ENCODE measurements at places on chromosomes 7 and 10.

DNA sequence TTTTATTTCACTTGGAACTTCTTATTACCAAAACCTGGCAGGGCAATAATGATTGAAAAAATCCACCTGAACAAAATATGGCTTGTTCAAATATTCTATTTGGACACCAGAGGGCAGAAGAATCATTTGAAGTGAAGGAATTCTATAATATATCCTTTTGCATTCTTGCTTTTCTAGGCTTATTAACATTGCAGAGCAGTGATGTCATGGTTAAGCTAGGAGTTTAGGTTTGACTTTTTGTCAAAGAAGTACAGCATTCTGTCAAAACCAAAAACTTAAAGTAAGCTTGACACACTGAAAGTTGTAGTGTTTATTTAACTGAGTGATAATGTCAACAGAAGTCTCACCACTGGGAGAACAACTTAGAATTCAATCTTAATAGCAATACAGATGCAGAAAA, 156.0 kb downstream of the SEMA3D start:
- DNase-seq = no peak

DNA sequence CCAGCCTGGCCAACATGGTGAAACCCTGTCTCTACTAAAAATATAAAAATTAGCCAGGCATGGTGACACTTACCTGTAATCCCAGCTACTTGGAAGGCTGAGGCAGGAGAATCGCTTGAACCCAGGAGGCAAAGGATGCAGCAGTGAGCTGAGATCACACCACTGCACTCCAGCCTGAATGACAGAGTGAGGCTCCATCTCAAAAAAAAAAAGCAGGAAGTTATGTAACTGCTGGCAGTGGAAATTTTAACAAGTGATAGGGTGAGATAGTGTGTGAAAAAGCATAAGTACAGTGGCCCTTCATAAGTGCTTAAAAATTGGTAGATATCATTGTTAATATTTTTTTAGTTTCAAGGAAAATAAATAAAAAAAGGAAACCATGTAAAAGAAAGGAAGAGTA, 12.3 kb downstream of the AKR1C3 start:
- no peak for DNase-seq

- DNase-seq = no peak
Observed at GRCh38 chr10:13852872-13853271, 266.1 kb downstream of the PRPF18 start.

- DNase-seq = peak; percentile 52
Observed at GRCh38 chr7:2452074-2452507, 24.1 kb downstream of the GRIFIN start.

- DNase-seq = peak; percentile 61
Observed at GRCh38 chr7:44748948-44749731, 493 bp downstream of the ZMIZ2 start.

GRCh38 chr7:20404320-20404719, 73.6 kb downstream of the ITGB8 start:
- DNase-seq = no peak

DNA sequence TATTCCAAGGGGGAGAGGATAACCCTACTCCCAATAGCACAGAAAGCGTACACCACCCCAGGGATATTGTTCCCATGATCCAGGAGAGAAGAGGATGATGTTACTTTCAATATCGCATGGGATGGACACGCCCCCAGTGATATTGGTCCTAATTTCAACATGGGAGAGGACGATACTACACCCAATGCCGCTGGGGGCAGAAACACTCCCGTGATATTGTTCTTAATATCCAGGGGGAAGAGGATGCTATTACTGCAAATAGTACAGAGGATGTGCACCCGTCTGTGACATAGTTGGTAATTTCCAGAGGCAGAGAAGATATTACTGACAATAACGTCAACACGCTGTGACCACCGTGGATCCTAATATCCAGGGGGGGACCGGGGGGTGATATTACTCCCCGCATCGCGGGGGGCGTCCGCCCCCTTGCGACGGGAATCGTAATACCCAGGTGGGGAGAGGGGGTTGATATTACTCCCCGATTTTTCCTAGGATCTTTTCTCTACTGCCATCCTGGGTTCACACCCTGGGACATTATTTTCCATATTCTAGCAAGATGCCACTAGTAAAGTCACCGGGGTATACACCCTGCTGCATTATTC, 16.6 kb downstream of the MEIG1 start:
- DNase-seq = no peak

DNA sequence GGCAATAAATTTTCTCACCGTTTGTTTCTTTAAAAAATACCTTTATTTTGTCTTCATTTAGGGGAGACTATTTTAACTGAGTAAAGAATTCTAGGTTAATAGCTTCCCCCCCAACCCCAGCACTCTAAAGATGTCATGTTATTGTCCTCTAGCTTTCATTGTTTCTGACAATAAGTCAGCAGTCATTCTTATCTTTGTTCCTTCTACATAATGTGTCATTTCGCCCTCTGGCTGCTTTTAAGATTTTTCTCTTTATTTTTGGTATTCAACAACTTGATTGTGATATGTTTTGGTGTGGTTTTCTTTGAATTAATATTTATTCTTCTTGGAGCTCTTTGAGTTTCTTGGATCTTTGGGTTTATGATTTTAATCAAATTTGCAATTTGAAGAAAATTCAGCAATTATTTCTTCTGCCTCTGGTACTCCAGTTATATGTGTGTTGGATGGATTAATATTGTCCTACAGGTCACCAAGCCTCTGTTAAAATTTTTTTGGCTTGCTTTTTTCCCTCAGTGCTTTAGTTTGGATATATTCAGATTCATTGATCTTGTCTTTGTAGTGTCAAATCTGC, 64.6 kb upstream of the ELN start:
- no peak for DNase-seq

GRCh38 chr7:6317797-6318438, 45.5 kb upstream of the CYTH3 start:
- peak; percentile 65 for DNase-seq

- no peak for DNase-seq
Observed at GRCh38 chr7:66206119-66206933, 1.2 kb downstream of the TPST1 start.

- no peak for DNase-seq
Observed at GRCh38 chr7:7246223-7246622, 63.9 kb downstream of the C1GALT1 start.

DNA sequence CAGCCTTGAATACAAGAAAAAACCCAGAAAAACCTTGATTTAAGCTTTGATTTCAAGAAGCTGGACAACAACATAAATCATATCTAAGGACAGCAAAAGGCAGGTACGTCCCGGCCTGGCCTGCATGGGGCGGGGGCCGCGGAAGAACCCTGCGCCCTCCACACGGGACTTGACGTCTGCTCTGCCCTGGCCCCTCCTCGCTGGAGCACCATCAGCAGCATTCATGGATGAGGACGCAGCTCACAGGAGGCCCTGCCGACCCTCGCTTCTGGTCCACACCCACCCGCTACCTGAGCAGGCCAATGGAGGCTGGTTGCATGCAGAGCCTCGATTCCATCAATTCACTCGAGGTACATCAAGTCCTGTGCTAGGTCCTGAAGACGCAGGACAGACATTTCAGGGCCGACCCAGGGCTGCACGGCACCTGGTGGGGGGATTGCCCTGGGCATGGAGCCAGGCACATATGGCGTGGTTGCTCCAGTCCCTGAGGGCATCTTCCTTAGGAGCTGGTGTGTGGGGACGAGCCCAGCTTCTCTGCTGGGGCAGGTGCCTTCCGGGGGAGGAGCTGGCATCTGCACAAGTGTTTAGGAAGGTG, 63.1 kb upstream of the NKX6-2 start:
- no peak for DNase-seq

GRCh38 chr7:113100121-113100603, 13.5 kb upstream of the GPR85 start:
- no peak for DNase-seq

- DNase-seq = no peak
Observed at GRCh38 chr10:126058104-126058503, 161.7 kb downstream of the FANK1 start.

- DNase-seq = no peak
Observed at GRCh38 chr10:19572056-19572455, 244.2 kb upstream of the PLXDC2 start.

- peak; percentile 21 for DNase-seq
Observed at GRCh38 chr7:12062062-12062461, 149.0 kb upstream of the TMEM106B start.

DNA sequence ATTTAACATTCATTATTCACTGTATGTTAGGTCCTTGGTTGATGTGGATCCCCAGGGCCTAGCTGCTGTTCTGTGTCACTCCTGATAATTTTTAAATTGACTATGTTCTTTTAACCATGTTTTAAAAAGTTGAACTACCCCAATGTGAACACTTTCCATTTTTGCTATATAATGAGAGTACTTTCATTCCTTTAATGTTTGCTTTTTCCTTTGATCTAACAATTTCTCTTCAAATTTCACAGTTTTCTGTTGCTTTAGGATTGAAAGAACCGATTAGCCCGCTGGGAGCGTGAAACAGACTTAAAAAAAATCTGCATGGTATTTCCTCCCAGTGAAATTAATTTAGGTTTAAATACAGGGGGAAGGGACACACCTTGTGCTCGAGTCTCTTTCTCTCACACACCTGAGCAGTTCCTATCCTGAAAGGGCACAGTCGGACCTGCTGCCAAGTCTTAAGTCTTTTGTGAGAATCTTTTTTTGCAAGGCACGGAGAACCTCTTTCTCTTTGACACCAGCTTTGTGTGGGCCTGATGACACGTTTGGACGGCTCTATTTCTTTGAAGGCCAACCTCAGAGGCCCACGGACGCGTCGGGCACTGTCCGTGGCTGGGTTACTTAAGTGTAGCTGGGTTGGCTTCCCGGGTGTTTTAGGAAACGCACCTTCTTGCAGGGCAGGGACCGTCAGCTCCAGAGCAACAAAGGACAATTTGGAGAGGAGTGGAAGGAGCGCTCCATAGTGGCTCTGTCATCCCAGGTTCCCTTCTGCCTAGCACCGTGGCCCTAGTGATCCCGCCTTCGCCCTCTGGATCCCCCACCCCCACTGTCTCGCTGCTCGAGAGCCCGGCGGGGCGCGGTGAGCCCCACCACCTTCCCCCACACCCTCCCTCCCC, 1.0 kb upstream of the CHN2 start:
- DNase-seq = no peak

DNA sequence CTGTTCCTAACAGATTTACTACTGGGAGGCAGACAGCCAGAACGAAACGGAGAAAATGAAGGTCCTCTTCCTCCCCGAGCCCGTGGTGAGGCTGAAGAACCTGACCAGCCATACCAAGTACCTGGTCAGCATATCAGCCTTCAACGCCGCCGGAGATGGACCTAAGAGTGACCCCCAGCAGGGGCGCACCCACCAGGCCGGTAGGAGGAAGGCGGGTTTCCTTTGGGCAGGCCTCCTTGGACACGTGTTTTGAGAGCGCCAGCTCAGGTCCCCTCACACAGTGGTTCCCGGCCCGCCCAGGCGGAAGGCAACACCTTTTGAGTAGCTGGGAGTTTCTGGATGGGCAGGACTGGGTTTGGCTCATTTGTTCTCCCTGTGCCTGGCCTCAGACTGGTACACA, 474.0 kb upstream of the FOXK1 start:
- no peak for DNase-seq

GRCh38 chr7:31432836-31433340, 81.0 kb upstream of the ITPRID1 start:
- DNase-seq = no peak

- no peak for DNase-seq
Observed at GRCh38 chr10:83921984-83922860, 217.1 kb upstream of the GHITM start.

DNA sequence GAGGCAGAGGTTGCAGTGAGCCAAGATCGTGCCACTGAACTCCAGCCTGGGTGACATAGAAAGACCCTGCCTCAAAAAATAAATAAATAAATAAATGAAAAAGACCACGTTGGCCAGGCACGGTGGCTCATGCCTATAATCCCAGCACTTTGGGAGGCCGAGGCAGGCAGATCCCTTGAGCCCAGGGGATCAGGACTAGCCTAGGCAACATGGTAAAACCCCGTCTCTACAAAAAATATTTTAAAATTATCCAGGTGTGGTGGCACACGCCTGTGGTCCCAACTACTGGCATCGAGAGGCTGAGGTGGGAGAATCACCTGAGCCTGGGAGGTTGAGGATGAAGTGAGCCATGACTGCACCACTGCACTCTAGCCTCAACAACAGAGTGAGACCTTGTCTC, 116.7 kb upstream of the PDLIM1 start:
- DNase-seq = no peak
